Lower lobe of right lung (tissue), 2 donors: ENCODE measurements at places on chromosomes 5 and 9.

- no peaks in the 10 kb centered on the region for H3K36me3 ChIP-seq
- DNase-seq = no peak
- H3K27ac ChIP-seq = peak overlapping the region; percentile 69
- H3K4me3 ChIP-seq = no peak overlapping the region
- peaks cover 70% of the 10 kb centered on the region for H3K4me1 ChIP-seq
Observed at GRCh38 chr5:150142959-150143349, 12.7 kb downstream of the PDGFRB start.

- H3K4me1 ChIP-seq = no peaks in the 10 kb centered on the region
- H3K4me3 ChIP-seq = no peak overlapping the region
- H3K36me3 ChIP-seq = no peaks in the 10 kb centered on the region
Observed at GRCh38 chr5:146660376-146660960, 144.5 kb upstream of the GPR151 start.

DNA sequence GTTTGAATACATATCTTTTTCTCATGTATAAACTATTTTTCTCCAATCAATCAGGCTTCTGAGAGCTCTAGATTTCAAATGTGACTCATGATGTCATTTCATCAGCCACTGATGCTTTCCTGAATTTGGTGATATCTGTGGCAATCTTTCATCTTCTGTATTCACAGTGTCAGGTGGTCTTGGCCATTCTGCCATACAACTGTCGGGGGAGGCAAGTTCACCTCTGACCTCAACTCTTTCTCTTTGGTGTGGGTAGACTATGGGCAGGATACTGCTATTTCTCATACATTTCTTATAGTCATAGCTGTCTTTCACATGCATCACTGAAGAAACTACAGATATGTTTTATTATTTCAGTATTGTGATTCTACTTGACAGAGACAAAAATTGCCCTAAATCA lies 414.1 kb upstream of the MEF2C start:
- H3K36me3 ChIP-seq = no peaks in the 10 kb centered on the region
- H3K4me3 ChIP-seq = no peak overlapping the region
- no peaks in the 10 kb centered on the region for H3K4me1 ChIP-seq
- no peak overlapping the region for H3K27ac ChIP-seq
- DNase-seq = no peak

DNA sequence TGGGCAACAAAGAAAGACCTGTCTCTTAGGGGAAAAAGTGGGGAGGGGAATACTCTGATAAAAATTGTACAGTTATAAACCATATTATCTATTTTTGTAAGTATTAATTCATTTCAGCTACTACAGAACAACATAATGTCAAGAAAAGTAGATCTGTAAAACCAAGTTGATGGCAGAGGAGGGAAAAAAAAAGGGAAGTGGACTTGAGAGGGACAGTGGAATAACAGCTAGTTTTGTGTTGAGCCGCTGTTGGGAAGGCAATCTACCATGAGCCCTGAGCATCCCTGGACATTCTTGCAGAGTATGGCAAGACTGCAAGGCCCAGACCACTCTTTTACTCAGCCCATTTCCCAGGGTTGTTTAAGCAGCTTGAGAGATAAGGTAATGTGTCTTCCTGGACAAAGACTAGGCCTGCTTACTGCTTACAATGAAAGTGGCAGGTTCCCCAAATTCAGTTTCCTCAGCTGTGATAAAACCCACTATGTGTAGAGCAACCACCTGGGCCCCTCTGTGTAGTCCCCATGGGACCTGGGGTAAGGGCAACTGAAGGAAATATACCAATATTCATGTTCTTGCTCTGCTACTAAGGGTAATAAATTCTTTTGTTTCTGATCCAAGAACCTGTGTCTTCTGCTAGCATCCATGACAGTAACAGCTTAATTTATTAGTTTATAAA lies 25.0 kb downstream of the CEP120 start:
- H3K27me3 ChIP-seq = no peaks in the 10 kb centered on the region
- H3K27ac ChIP-seq = no peak overlapping the region
- DNase-seq = no peak
- no peak overlapping the region for H3K4me3 ChIP-seq

- peaks cover 80% of the 10 kb centered on the region for H3K4me1 ChIP-seq
- H3K36me3 ChIP-seq = peaks cover 20% of the 10 kb centered on the region
- H3K27me3 ChIP-seq = no peaks in the 10 kb centered on the region
- peak within 1 kb of the TSS; percentile 77 for H3K4me3 ChIP-seq
- H3K27ac ChIP-seq = peak within 1 kb of the TSS; percentile 74
Observed at GRCh38 chr9:127916720-127917581, at the start of gene ST6GALNAC4. TSS of gene ST6GALNAC4 (minus strand) at chr9:127917041. CDS start at chr9:127916419, 622 bp downstream.

DNA sequence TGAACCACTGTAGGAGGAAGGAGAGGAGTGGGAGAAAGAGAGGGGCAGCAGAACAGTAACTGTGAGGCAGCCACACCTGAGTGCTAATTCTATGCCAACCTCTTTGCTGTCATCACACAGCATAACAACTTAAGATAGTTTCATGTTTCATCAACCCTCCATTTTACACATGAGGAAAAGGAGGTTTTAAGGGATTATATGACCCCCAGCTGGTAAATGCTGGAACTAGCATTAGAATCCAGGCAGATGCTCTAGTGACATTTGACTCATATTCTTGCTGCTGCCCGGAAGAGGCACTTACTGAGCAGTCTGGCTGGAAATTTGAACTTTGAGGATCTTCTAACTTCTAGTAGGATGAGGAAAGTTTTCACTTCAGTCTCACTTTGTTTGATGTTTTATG lies 24.1 kb upstream of the VLDLR start:
- DNase-seq = no peak
- H3K27me3 ChIP-seq = no peaks in the 10 kb centered on the region
- H3K27ac ChIP-seq = no peak overlapping the region
- H3K4me1 ChIP-seq = no peaks in the 10 kb centered on the region

- H3K27ac ChIP-seq = peak overlapping the region; percentile 54
- no peak overlapping the region for H3K4me3 ChIP-seq
- DNase-seq = no peak
- no peaks in the 10 kb centered on the region for H3K27me3 ChIP-seq
- H3K36me3 ChIP-seq = no peaks in the 10 kb centered on the region
Observed at GRCh38 chr5:159504106-159504856, 174.0 kb upstream of the IL12B start.

GRCh38 chr5:172425402-172425801 lies 28.9 kb downstream of the SH3PXD2B start:
- peaks cover 68% of the 10 kb centered on the region for H3K4me1 ChIP-seq
- H3K27me3 ChIP-seq = no peaks in the 10 kb centered on the region
- no peak for DNase-seq
- peak overlapping the region; percentile 48 for H3K27ac ChIP-seq

- no peak overlapping the region for H3K4me3 ChIP-seq
- no peak overlapping the region for H3K27ac ChIP-seq
- no peaks in the 10 kb centered on the region for H3K27me3 ChIP-seq
- no peak for DNase-seq
- peaks cover 15% of the 10 kb centered on the region for H3K4me1 ChIP-seq
Observed at GRCh38 chr5:151107084-151107483, 26.2 kb upstream of the TNIP1 start.

DNA sequence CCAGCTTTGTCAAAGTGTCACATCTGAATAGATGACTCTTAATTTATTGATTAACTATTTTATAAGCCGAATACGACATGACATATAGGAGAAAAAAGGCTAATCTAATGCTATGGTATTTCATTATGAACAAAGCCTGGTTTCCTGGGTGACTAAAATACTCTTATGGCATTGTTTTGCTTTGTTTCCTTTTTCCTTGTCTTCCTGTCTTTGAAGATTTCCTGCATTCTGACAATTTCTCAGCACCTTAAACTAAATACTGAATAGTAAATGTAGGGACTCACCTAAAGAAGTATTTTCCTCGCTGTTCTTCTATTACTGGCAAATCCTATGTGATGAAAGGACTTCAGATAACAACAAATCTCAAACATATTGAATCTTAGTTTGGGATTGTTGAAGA lies 1284.5 kb downstream of the EFNA5 start:
- no peak overlapping the region for H3K27ac ChIP-seq
- H3K4me1 ChIP-seq = no peaks in the 10 kb centered on the region
- H3K4me3 ChIP-seq = no peak overlapping the region
- H3K27me3 ChIP-seq = no peaks in the 10 kb centered on the region
- DNase-seq = no peak
- no peaks in the 10 kb centered on the region for H3K36me3 ChIP-seq

DNA sequence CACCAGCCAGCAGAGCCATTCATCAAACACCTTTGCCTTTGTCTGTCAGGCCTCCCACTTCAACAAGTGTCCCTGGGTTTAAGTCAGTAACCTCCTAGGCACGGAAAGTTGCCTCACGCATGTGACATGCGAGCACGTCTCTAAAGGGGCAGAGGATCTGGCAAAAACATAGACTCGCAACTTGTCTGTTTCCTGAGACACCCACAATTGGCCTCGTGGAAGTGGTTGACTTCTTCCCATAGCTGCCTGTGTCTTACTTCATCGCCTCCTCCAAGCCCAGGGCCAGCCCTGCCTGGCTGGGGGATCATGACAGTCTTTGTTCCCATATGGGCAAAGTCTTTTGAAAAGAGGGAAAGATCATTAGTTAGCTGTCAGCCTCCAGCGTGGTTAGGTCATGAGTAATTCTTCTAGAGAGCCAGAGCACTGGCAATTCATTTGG lies 35.5 kb upstream of the GLRX start:
- peak overlapping the region; percentile 80 for H3K27ac ChIP-seq
- H3K4me1 ChIP-seq = peaks cover 66% of the 10 kb centered on the region
- no peak overlapping the region for H3K4me3 ChIP-seq
- DNase-seq = no peak
- no peaks in the 10 kb centered on the region for H3K27me3 ChIP-seq

GRCh38 chr9:13993632-13994185 lies 320.2 kb downstream of the NFIB start:
- no peak for DNase-seq
- H3K27ac ChIP-seq = no peak overlapping the region
- H3K4me3 ChIP-seq = no peak overlapping the region
- H3K27me3 ChIP-seq = no peaks in the 10 kb centered on the region
- no peaks in the 10 kb centered on the region for H3K36me3 ChIP-seq

GRCh38 chr9:96884443-96884842 lies 30.1 kb upstream of the ZNF782 start:
- H3K36me3 ChIP-seq = no peaks in the 10 kb centered on the region
- no peak overlapping the region for H3K4me3 ChIP-seq
- H3K4me1 ChIP-seq = no peaks in the 10 kb centered on the region
- peaks cover 1% of the 10 kb centered on the region for H3K27me3 ChIP-seq
- no peak overlapping the region for H3K27ac ChIP-seq

- no peaks in the 10 kb centered on the region for H3K27me3 ChIP-seq
- H3K4me3 ChIP-seq = no peak overlapping the region
- H3K4me1 ChIP-seq = peaks cover 73% of the 10 kb centered on the region
- peak overlapping the region; percentile 9 for H3K27ac ChIP-seq
- DNase-seq = no peak
Observed at GRCh38 chr9:94870793-94871558, 144.5 kb downstream of the AOPEP start.

DNA sequence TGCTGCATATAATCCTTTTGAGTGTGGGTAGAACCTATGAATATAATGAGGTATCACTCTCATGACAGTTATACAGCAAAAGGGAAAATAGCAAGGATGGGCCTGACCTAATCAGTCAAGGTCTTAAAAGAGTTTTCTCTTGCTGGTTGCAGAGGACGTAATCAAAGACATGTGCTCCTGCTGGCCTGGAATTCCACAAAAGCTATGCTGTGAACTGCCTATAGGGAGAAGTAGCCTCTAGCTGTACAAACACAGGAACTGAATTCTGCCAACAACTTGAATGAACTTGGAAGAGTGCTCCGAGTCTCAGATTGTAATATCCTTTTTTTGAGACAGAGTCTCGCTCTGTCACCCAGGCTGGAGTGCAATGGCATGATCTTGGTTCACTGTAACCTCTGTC lies 195.6 kb downstream of the PLK2 start:
- H3K27ac ChIP-seq = no peak overlapping the region
- no peaks in the 10 kb centered on the region for H3K27me3 ChIP-seq
- H3K4me3 ChIP-seq = no peak overlapping the region
- no peak for DNase-seq
- H3K36me3 ChIP-seq = no peaks in the 10 kb centered on the region
- peaks cover 7% of the 10 kb centered on the region for H3K4me1 ChIP-seq

DNA sequence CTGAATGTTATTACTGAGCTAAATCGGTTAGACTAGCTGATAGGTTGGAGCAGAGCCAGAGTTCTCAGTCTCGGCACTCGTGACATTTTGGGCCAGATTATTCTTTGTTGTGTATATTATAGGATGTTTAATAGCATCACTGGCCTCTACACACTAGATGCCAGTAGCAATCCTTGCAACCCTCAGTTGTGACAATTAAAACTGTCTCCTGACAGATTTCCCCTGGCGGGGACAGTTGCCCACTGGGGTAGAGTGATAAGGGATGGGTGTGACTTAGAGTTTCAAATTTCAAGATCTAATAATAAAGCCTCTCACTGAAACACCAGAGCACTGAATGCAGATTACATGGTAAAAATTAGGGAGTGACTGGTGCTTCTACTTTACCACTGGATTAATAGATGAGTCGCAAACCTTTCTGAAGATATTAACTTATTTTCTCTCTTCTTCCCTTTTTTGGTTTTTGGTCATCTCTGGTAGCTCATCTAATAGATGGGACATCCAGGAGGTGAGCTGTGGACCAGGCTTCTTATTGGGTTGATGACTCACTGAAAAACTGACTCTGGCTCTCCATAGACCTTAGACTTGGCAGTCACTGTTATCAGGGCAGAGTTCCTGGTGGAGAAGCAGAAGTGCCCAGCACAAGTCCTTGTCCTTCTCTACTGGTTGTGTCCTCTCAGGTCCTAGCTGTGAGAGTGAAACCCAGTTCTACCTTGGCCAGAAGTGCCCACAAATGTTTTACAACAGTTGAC lies 150.3 kb downstream of the UNC13B start:
- H3K27me3 ChIP-seq = no peaks in the 10 kb centered on the region
- no peak for DNase-seq
- H3K36me3 ChIP-seq = peaks cover 68% of the 10 kb centered on the region

- no peak overlapping the region for H3K27ac ChIP-seq
- no peak for DNase-seq
- H3K36me3 ChIP-seq = no peaks in the 10 kb centered on the region
- H3K4me1 ChIP-seq = no peaks in the 10 kb centered on the region
- H3K27me3 ChIP-seq = no peaks in the 10 kb centered on the region
Observed at GRCh38 chr5:136927571-136927970, 562.2 kb upstream of the TRPC7 start.

- no peaks in the 10 kb centered on the region for H3K36me3 ChIP-seq
- no peak overlapping the region for H3K27ac ChIP-seq
- no peaks in the 10 kb centered on the region for H3K27me3 ChIP-seq
- H3K4me3 ChIP-seq = no peak overlapping the region
- DNase-seq = no peak
- no peaks in the 10 kb centered on the region for H3K4me1 ChIP-seq
Observed at GRCh38 chr5:161051920-161052500, 200.0 kb upstream of the ATP10B start.
